ENCODE measurements at places on chromosomes 4 and X.

- no peak for DNase-seq
These were observed 113.9 kb upstream of the VAMP7 start for GRCh38 chrX:155767051-155767875.

- DNase-seq, result no peak
These were observed 1.3 kb downstream of the SHOX start for GRCh38 chrX:631802-632365.

GRCh38 chr4:77203380-77204197 lies 46.6 kb downstream of the CCNG2 start:
- DNase-seq, result peak; percentile 37

DNA sequence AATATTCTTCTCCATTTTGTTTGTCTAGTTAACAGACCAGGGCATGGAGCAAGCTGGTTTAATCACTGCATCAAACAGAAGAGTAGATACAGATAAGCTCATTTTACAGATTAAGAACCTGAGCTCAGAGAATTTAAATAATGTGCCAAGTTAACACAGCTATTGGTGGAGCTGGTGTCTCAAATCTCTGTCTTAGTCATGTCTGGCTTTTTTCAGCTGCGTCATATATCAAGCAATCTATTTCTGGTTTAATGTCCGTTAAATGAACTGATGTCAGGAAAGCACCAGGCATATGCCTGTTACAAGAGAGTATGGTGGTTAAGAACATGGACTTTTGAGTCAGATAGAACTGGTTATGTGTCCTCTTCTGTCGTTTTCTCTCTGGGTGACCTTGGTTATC lies 79.8 kb upstream of the ADGRA3 start:
- DNase-seq, result no peak

DNA sequence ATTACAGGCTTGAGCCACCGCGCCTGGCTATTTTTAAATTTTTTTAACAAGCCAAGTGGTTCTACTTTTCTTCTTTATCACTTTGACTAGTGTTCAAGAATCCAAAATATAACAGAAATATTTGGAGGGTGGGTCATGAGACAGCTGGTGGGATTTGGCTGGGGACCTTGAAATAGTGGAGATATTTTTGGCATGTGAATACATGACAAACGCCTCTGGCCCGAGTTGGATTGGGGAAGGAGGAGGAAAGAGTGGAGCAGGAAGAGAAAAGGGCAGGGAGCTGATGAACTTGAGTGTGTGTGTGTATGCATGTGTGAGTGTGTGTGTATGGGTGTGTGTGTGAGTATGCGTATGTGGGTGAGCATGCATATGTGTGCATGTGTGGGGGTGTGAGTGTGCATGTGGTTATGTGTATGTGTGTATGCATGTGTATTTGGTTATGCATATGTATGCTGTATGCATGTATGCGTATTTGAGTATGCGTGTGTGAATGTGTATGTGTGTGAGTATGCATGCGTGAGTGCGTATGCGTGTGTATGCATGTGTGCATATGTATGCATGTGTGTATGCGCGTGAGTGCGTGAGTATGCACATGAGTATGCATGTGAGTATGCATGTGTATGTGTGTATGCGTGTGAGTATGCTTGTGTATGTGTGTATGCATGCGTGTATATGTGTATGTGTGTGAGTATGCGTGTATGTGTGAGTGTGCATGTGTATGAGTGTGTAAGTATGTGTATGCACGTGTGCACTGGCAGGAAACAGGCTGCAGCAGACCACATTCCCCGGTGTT lies 49.6 kb downstream of the JADE1 start:
- DNase-seq, result no peak

- DNase-seq, result no peak
These were observed 48.2 kb upstream of the H2AZ1 start for GRCh38 chr4:99998062-99998867.
